ENCODE measurements at places on chromosomes 6 and 20.

DNA sequence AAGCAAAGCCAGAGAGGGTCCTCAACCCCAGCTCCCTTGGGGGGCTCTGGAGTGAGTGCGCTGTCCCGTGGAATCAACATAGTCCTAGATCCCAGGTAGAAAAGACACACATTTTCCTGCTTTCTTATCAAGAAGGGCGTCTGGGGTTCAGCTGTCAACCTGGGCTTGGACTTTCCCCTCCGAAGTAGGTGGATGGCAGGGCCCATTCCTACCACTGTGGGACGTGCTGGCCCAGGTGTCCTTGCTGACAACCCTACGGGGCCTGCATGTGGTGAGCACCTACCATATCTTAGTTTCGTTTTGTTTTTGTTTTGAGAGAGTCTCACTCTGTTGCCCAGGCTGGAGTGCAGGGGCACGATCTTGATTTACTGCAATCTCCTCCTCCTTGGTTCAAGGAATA lies 42.4 kb downstream of the MYT1 start:
- no peak for DNase-seq

DNA sequence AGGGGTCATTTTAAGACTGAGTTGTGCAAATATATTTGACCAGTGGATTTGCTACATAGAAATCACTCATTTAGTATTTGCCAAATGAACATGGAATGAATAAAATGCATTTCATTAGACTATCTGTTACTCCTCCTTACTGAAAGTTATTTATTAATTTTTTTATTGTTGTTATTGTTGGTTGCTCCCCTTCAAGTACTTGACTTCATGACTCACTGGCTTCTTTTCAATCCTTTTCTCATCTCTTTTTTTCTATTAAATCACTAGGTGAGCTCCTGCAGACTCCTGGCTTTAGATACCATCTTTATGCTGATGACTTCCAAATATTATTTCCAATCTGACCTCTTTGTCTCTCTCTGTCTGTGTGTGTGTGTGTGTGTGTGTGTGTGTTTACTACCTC lies 192.2 kb upstream of the FAM83B start:
- DNase-seq: no peak

- DNase-seq: no peak
These were observed 756 bp downstream of the MTG2 start for GRCh38 chr20:62183426-62184142.

DNA sequence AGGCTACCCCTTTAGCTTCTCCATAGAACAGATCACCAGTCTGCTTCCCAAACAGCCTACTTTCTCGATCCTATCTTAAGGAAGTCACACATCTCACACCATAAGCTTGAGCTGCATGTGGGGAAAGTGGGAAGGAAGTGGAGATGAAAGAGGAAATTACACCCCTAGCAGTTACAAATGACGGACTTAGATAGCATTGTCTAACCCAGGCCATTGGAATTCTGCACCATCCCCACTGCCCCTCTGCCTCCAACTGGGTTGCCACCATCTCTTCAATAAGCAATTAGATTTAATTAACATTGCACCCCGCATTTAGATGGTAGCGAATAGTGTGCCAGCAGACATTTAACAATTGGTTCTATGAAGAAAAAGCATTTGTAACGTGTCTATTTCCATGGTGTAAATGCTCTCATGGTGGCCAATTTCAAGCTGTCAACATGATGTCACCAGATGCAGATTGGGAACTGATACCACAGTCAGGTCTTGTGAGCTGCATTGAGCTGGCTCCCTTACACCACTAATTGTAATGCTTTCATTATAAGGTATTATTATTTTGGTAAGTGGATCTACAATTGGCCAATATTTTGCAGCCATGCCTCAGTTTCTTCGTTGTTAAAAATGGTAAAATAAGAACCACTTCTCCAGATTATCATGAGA lies 124.7 kb downstream of the CD24 start:
- DNase-seq: no peak

DNA sequence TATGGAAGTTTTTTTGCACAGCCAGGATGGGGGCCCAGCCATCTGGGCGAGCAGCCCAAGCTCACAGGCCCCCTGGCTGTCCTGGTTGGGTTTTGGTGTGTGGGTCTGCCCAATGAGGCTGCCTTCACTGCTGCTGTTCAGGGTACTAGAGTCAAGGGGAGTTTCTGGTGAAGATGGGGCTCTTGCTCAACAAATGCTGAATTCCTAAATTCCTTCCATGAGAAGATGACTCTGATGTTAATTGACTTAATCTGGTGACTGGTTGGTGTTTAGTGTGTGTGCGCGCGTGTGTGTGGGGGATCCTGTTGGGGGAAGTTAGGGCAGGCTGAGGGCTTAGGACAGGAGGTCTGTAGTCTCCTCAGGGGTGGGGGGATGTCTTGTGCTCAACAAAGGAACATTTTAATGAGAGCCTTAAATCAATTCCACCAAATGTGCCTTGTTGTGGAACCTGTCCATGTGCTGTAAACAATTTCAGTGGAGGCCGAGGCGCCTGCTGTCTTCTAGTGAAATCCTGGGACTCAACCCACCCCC lies 1.9 kb downstream of the PTK7 start:
- no peak for DNase-seq

- DNase-seq: peak; percentile 66
These were observed 937 bp downstream of the ZNF318 start for GRCh38 chr6:43368259-43369160.

DNA sequence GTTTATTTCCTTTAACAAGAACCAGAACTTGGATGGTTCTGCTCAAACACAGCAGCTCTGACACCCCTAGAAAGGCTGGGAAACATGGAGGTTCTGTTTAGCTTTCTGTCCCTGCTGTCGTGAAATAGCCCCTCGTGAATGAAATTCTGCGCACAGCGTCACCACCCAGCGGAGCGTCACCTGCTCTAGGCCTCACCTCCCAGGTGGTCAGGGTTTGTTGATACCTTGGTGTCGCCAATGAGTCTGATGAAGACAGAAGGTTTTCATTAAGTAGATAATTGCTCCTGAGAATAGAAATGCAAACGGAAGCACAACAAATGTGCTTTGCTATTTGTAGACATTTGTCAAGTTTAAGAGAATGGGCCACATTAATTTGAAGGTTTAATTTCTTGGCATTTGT lies 135.1 kb downstream of the EDN3 start:
- no peak for DNase-seq

DNA sequence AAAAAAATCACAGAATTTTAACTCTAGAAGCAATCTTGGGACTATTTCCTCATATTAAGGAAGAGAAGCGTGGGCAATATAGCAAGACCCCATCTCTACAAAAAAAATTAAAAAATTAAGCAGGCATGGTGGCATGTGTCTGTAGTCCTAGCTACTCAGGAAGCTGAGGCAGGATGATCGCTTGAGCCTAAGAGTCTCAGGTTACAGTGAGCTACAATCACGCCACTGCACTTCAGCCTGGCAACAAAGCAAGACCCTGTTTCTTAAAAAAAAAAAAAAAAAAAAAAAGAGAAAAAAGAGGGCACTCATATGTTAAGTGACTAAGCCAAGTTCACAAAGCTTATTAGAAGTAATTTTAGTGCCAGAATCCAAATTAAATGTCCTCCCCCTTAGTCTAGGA lies 100.8 kb downstream of the SESN1 start:
- DNase-seq: no peak

- DNase-seq: no peak
These were observed 8.6 kb downstream of the SNX9 start for GRCh38 chr6:157831424-157832249.

DNA sequence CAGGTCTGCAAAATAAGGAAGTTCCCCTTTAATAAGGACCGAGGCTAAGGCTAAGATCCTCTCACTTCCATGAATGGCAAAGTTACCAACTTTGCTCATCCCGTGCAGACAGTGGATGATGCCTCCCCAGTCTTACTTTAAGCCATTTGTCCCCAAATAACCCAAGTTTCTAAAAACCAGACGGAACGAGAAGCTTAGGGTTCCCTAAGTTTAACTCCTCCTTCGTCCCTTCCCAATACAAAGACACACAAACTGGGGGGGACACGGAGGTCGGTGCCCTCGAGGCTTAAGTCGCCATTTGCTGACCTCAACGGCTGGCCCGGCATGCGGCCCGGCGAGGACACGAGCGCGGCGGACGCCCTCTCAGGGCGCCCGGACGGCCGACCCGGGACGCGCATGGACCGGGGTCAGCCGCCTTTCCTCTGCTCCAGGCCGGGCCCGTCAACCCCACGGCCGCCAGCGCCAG lies 527 bp downstream of the FBXO30 start:
- peak; percentile 65 for DNase-seq

DNA sequence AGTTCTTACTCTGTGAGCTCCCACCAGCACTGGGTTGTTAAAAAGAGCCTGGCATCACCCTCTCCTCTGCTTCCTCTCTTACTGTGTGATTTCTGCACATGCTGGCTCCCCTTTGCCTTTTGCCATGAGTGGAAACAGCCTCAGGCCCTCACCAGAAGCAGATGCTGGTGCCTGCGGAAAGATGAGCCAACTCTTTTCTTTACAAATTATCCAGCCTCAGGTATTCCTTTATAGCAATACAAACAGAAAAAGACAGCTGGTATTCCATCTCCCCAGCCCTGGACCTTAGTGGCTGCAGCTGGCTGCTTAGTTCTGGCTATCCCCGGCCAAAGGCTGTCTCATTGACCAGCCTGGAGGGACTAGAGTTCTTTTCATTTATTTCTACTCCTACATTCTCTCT lies 129.1 kb downstream of the IMPG1 start:
- no peak for DNase-seq

DNA sequence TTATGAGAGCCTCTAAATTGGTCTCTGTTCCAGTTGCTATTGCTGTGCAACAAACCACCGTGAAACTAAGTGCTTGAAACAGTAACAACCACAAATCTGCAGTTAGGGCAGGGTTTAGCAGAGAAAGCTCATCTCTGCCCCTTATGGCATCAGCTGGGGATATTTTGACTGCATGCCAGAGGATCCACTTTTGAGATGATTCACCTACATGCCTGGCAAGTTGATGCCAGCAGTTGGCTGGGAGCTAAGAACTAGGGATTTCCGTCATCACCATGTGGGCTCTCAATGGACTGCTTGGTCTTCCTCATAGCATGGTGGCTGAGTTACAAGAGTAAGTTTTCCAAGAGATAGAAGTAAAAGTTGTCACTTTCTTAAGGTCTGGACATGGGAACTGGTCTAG lies 35.1 kb downstream of the PLCB4 start:
- no peak for DNase-seq

GRCh38 chr20:53040693-53041589 lies 68.8 kb downstream of the TSHZ2 start:
- DNase-seq: no peak
